ENCODE measurements at places on chromosomes 4 and X.

DNA sequence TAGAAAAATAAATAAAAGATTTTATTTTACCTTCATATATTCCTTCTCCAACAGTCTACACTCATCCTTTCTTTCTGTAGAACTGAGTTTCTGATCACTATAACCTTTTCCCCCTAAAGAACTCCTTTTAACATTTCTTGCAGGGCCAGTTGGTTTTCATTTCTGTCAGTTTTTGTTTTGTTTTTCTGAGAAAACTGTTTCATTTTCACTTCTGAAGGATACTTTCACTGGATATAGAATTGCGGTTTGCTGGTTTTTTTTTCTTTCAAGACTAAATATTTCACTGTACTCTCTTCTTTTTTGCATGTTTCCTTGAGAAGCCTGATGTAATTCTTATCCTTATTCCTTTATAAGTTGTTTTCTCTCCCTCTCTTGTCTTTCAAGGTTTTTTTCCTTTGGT lies 90.4 kb upstream of the EOLA2 start:
- no peak for DNase-seq

DNA sequence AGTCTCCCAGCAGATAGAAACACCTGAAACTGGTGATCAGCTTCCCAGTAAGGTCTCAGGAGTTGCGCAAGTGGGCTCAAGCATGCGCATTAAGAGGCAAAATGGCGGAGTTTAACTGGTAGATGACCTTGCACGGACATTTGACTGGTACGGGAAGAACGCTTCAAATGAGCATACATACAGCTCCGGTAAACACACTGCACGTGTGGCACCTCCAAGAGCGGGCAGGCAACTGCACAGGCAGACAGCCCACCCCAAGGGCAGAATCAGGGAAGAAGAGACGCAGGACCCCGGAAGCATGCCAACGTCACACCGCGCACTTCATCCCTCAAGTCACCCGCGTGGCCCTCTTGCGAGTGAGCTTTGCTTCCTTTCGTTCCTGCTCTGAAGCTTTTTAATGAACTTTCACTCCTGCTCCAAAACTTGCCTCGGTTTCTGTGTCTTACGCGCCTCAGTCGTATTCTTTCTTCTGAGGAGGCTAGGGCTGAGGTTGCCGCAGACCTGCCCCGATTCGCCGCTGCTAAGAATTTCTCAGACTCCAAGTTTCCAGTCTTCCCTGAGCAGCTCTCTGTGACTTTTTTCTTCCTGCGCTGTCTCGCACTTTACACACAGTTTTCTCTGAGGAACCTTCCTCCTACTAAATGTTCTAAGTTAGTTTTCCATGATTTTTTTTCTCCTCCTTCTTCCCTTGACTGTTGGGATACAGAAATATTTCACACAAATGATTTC lies 180.7 kb upstream of the ZFP42 start:
- DNase-seq, result no peak

DNA sequence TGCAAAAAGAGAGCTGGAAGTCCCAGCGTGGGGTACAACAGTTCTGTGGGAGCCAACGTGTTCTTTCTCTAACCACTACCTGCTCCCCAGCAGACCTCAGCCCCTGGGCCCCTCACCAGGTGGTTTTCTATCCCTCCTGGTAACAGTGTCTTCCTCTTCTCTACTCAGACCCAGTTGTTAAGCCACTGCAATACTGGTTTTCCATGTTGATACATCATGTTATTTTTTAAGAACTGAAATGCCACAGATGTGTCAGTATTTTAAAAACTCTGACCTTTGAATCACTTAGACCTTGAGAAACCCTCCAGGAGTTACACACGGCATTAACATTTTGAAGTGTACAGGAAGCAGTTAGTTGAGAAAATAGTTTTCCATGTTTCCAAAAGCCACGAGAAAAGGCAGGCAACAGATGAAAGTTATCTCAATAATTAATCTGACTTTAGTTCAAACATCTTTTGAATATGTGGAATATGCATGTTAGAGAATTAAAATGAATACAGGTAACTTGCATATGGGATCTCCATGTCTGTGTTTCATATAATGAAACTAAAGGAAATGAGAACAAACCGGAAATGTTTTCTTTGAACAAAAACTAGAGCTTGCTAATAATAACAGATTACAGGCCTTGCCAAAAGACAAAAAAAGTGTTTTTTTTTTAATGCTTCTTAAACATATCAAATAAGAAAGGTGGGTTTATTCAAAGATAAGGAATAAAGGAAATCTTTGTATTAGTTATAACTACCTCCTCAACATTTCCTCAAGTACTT lies 108.8 kb downstream of the ZNF827 start:
- no peak for DNase-seq

DNA sequence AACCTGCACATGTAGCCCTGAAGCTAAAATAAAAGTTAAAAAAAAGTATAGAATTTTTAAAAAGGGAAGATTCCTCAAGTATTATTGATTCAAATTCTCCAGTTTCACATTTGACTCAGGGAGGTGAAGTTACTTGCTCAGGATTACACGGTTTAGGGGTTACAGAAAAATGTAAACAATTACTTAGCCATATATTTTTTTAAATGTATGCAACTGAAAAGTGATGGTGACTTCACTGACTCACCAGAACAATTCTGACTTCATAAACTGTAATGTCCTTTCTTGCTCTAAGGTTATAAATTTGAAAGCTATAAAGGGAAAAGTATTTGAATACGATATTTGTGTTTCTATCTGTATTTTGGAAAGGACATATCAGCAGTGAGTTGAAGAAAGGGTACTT lies 371.2 kb downstream of the SPRY1 start:
- no peak for DNase-seq

GRCh38 chrX:132694382-132694781 lies 205.5 kb upstream of the MBNL3 start:
- no peak for DNase-seq

DNA sequence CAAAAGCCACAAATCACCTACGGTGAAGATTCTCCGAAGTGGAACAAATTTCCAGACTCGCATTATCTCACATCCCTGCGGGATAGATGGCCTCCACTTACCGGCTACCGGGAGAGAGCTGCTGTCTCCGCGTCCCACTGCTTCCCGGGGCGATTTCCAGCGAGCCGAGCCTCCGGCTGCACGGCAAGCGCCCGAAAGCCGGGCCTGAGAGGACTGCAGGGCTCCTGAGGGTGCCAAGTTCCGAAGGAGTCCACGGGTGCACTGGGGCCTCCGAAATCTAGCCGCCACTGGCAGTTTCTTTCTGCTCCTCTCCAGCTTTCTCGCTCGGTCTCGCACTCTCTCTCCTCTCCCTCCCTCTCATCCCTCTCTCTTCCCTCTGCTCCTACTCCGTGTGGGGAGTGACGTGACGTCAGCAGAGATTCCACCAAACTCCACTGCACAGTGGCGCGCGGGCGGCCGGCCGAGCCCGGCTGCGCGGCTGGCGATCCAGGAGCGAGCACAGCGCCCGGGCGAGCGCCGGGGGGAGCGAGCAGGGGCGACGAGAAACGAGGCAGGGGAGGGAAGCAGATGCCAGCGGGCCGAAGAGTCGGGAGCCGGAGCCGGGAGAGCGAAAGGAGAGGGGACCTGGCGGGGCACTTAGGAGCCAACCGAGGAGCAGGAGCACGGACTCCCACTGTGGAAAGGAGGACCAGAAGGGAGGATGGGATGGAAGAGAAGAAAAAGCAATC lies 14.0 kb upstream of the PITX2 start:
- DNase-seq, result no peak

- no peak for DNase-seq
These were observed 141.8 kb upstream of the ARSJ start for GRCh38 chr4:114121221-114121620.

GRCh38 chrX:51876441-51876840 lies 17.0 kb upstream of the MAGED1 start:
- no peak for DNase-seq

GRCh38 chrX:37078434-37078703 lies 70.2 kb downstream of the FAM47C start:
- no peak for DNase-seq

DNA sequence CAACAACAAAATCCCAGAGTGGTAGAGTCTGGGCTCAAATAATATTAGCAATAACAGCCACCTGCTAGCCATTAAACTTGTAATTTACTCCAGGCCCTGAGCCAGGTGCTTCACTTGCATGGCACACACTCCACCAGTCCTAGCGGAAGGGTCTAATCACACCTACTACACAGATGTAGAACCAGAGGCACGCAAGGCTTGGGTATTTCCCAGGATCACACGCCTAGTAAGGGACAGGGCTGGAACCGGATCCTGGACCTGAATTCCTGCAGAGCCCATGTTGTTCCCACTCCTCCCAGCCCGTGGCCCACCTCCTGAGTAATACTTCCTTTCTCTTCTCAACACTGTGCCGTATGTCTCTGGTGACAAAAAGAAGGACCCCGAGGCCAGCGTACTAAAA lies 5.7 kb downstream of the MAGEA1 start:
- no peak for DNase-seq

DNA sequence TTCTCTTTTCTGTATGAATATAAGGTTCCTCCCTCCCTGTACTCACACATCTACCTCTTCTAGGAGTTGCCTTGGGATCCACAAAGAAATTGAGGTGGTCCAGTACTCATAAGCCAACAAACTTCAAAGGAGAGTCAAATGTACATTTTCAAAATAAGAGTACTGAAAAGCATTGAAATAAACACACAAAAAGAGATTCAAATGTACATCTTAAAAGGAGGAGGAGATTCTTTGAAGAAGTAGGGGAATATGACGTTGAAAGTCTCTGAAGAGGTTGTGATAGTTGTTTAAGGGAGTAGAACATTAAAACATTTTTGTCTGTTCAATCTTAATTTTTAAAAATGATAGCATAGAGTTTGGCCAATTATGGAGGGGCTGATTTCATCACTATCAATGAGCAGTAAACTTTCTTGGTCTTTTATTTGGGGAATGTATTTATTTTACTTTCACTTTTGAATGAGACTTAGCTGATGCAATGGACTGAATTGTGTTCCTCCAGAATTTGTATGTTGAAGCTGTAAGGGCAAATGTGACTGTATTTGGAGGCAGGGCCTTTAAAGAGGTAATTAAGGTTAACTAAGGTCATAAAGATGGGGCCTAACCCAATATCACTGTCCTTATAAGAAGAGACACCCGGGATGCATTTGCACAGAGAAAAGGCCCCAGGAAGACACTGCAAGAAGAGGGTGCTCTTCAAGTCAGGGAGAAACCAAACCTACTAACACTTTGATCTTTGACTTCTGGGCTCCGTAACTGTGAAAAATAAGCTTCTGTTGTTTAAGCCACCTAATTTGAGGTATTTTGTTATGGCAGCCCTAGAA lies 226.3 kb upstream of the PGRMC2 start:
- DNase-seq, result no peak

- DNase-seq, result no peak
These were observed 182.7 kb downstream of the PABPC4L start for GRCh38 chr4:134018846-134019245.

DNA sequence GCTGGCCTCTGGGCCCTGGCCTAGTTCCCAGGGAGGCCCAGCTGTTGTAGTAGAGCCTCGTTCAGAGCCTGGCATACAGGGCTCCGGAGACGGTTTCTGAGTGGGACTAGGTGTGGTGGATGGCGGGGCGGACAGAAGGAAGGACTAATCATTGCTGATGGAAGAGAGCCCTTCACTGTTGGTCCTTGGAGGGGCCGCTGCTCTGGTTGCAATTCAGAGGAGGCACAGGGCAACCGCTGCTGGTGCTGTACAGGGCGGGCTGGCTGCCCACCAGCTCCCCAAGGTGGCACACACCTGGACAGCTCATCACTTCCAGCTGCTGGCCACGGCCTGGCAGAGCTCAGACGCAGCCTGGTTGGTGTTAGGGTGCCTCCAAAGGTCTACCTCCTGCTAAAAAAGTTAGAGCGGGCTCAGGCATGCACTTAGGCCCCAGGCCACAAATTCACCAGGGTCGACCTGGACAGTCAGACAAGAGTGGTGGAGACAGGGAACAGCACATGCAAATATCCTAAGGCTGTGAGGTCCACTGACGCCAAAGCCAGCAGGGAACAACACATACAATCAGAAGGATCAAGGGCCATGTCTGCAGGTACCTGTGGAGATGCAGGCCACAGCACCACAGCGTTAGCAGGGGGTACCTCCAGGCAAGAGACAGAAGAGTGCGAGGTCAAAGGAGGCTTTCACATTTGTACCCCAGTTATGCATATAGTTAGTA lies 7.5 kb upstream of the RNF4 start:
- DNase-seq, result no peak

DNA sequence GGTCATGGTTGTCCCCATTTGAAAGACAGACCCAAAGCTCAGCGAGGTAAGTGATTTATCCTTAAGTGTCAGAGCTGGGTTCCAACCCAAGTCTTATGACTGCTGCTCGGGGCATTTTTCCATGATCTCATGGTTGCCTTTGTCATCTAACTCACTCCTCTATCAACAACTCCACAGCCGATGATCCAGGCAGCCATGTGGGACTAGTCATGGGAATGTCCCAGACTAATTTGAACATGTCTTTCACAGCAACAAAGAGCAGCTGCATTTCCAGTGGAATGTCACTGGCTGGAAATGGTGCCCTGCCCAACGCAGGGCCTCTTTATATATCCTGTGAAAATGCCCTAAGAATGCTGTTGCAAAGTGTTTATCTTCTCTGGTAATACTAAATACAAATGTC lies 284.8 kb upstream of the PPARGC1A start:
- DNase-seq, result no peak

- no peak for DNase-seq
These were observed 68.3 kb downstream of the PJA1 start for GRCh38 chrX:69096963-69097362.

DNA sequence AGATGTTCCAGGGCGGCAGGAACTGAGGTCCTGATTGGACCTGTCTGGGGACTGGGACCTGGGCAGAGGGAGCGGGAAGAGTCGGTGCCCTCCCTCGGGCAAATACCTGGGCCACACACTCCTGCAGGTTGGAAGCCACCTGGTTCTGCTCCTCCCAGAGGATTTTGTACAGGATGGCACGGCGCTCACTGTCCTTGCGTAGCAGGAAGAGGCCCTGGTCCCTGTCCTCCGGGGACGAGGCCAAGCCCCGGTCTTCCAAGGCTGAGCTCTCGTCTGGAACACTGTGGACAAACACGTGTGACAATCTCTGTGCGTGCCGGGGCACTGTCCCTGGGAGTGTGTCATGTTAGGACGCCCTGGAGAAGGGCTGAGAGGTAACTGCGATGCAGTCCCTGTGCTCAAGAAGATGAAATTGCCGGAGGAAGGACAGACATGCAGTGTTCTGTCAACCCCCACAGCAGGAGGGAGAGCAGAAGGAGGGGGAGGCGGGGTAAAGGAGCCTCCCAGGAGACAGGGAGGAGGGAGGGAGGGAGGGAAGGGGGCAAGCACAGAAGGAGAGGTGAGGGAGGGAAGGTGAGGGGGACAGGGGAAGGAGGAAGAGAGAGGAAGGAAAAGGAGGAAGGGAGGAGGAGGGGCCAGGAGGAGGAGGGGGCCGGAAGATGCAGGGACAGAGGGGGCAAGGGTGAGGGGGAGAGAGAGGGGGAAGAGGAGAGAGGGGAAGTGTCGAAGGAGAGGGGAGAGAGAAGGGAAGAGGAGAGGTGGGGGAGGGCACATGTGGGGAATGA lies 29.0 kb downstream of the PDHA1 start:
- DNase-seq, result no peak

Data from effector CD4-positive, alpha-beta T cell (primary cell).